ENCODE measurements at places on chromosomes 2 and 18.

DNA sequence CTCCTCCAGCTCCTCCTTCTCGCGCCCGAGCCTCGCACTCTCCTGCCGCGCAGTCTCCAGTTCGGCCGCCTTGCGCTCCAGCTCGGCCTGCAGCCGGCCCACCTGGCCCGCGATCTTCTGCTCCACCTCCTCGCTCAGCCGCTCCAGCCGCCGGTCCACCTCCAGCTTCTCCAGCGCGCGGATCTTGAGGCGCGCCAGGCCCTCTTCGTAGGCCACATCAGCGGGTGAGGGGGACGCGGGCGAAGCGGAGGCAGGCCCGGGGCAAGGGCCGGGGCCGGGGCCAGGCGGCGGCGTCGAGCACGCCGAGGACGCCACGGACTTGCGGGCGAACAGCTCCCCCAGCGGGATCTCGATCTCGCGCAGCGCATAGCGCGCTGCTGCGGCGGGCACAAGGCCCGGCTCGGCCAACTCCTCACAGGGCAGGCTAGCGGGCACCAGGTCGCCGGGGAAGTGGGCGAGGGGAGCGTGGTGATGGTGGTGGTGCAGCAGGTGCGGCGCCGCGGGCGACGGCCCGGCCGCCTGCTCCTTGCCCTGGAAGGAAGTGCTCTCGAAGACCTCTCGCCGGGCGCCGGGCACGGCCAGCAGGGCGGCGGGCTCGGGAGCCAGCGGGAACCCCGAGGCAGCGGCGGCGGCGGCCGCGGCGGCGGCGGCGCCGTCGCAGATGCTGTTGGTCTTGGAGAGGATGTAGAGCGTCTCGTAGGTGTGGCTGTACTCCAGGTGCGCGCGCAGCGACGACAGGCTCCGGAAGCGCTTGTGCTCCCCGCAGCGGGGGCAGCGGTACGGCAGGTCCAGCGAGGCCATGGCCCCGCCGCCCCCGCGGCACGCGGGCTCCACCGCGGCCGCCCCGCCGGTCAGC is 15.2 kb downstream of the FBXO41 start:
- ATAC-seq: no peak

- no peak for ATAC-seq
Measured at GRCh38 chr2:126761981-126762878, 106.3 kb downstream of the GYPC start.

- ATAC-seq: no peak
Measured at GRCh38 chr18:35061804-35062203, 20.6 kb downstream of the MAPRE2 start.

DNA sequence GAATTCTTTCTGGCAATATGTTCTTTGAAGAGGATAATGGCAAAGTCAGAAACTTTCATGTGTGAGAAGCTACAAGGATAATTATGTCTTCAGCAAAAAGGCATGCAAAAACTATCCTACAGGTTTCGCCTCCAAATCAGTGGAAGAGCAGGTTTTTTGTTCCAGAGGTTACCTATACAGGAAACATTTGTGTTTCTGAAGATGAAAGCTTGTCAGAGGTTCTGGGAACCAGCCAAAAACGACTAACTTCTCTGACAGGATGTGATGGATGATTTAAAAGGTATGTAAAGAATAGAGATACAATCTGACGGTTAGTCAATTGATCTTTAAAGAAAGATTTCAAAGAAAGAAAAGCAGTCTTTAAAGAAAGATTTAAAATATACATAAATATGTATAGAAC is 37.6 kb downstream of the RND3 start:
- ATAC-seq: no peak

DNA sequence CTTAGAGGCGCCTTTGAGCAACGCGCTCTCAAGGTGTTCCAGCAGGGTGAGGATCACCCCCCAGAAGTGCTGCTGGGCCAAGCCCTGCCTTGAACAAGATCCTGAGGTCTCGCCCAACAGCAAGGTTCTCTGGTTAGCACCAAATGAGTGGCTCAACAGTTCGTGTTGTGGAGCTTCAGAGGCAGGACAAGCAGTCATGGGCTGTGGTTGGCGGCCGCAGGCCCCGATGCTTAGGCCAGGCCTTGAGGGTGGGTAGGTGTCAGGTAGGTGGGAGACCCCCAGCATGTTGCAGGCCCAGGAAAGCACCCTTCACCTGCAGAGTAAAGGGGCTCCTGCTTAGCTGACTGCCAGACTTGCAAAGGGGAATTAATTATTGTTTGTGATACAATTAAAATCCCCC is 70.2 kb upstream of the FOSL2 start:
- ATAC-seq: no peak

- no peak for ATAC-seq
Measured at GRCh38 chr18:6079406-6079805, 184.1 kb upstream of the TMEM200C start.

DNA sequence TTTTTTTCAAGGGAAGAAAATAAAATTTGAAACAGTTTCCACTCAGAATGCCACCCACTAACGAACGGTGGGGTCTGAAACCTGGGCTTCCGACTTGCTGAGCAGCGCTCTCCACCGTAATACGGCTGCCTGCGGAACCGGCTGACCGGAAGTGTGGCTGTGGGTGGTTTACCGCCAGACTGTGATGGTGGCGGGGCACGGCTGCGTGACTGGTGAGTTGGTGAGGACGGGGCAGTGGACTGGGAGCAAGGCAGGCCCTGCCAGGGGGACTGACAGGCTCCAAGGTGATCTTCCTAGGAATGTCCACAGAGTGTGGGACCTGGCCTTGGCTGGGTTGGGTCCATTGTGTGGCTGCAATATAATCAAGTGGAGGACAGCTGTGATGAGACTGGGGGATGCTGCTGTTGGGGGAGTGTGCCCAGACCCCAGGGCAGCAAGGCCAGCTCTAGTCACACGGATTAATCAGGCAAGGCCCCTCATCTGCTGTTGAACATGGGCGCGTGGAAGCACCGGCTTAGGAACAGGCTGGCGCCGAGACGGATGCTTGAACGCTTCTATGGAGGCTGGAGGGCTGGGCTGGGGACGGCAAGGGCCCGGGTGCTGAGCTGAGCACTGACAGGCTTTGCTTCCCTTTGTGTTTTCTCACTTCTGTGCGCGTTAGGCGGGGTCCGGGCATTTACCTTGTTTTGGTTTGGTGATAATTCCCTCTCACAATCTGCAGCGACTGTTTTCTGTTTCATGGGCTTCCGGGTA is 357.7 kb upstream of the SPRED2 start:
- no peak for ATAC-seq

DNA sequence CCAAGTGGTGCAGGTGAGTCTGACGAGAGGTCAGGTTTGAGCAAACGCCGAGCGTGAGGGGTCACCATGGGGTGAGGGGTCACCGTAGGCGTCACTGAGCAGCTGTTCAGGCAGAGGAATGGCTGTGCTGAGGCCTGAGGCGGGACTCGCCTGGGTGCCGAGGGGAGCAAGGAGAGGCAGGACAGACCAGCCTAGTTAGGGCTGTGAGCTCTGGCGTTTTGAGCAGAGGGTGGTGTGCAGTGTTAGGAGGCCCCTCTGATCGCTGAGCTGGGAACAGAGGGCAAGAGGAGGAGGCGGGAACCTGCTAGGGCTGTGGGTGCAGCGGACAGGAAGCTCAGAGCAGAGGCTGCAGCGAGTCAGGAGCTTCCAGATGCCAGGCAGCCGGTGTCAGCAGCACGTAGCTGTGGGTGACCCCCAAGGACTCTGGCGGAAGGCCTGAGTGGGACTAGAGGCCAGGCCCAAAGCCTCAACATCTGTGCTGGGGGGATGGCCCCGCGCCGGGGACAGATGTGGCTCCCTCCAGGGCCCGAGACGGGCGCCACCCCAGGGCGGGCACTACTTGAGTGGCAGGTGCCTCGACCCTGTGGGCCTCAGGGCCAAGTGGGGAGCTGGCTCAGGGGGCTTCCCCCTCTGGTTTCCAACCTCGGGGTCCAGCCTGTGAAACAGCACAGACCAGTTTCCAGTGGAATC is 55.7 kb downstream of the KCNG2 start:
- ATAC-seq: no peak

DNA sequence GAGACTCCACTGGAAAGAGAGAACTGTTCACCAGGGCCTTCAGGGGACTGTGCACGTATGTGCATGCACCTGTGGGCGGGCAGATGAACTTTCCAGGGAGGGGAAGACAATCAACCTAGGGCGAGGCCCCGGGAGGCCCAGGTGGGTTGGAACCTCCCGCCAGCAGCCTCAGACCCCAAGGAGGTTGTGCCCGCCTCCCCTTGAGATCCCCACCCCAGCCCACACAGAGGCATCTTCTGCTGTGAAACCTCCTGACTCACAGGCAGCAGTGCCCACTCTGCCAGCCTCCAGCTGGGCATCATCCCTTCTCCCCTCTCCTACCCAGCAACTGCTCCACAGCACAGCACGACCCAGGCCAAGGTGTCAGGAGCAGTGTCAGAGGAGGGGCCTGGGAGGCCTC is 54.4 kb downstream of the FAM178B start:
- no peak for ATAC-seq

DNA sequence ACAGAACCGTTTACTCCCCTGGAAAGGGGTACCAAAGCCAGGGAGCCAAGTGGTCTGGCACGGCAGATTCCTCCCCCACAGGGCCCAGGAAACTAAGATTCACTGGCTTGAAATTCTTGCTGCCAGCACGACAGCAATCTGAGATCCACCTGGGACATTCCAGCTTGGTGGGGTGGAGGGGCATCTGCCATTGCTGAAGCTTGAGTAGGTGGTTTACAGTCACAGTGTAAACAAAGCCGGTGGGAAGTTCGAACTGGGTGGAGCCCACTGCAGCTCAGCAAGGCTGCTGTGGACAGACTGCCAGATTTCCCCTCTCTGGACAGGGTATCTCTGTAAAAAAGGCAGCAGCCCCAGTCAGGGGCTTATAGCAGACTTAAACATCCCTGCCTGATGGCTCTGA is 901.7 kb upstream of the LRRTM1 start:
- ATAC-seq: no peak

DNA sequence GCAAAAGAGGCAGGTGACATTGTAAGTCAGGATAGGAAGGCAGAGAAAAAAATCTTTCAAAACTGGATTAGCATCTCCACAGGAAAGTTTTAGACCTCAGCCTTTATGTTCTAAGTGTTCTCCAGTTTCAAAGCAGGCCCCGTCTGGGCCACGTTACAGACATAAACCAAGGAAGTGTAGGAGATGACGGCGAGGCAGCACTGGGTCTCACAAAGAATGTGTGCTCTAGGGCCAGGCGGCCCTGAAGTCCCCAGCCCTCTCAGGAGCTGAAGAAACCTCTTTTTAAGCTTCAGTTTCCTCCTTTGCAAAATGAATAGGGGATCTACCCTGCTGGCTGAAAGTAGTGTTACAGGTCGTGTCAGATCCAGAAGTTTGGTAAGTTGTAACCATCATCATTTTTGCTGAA is 81.7 kb downstream of the SPRED2 start:
- ATAC-seq: peak; percentile 73

DNA sequence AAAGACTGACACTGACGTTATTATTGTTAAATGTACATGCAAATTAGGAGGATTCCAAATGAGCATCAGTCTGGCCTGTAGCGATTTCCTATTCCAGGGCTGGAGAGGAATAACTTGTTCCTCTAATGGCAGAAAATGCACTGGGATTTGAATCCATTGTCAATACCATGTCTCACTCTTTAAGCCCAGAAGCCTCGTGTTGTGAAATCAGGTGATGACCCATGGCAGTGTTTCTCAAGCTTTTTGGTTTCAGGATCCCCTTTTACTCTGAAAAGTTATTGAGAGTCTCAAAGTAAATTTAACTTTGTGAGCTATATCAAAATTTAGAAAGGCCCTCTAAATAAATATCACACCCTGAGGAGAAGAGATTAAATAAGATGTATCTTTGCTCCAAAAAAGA is 279.2 kb downstream of the GALR1 start:
- ATAC-seq: no peak

- peak; percentile 49 for ATAC-seq
Measured at GRCh38 chr2:221102896-221103688, 469.0 kb downstream of the EPHA4 start.

GRCh38 chr18:23875966-23876895 is 138.3 kb upstream of the TTC39C start:
- no peak for ATAC-seq

DNA sequence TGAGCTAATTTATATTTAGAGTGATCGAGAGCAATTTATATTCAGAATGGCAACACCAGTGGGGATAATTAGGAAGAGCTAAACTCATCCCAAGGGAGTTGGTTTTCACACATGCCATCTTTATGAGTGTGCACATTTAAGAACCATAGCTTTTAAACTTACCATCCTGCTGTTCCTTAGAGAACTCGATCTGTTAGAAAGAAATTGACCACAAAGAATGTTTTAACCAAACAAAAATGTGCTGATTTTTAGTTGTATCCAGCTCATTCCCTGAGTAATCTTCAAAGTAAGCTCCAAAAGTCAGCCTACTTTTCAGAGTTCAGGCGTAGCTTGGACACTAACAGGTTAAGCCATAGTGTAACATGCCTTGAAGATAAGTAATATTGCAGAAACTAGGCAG is 12.6 kb downstream of the MYL1 start:
- ATAC-seq: no peak

- no peak for ATAC-seq
Measured at GRCh38 chr2:122706757-122707223, 951.3 kb downstream of the TSN start.

GRCh38 chr2:84991404-84992160 is 20.6 kb downstream of the KCMF1 start:
- ATAC-seq: peak; percentile 91

GRCh38 chr2:527581-527980 is 149.6 kb downstream of the TMEM18 start:
- no peak for ATAC-seq
